ENCODE measurements at places on chromosomes 5 and 9.

- no peak for DNase-seq
- no peak within 1 kb of the TSS for H3K27ac ChIP-seq
- no peaks in the 10 kb centered on the region for H3K36me3 ChIP-seq
These were observed at the start of gene GABBR2 for GRCh38 chr9:98708933-98709911. Gene GABBR2, minus strand, starts transcription at chr9:98708935. Its CDS starts 198 bp downstream, at chr9:98708737.

DNA sequence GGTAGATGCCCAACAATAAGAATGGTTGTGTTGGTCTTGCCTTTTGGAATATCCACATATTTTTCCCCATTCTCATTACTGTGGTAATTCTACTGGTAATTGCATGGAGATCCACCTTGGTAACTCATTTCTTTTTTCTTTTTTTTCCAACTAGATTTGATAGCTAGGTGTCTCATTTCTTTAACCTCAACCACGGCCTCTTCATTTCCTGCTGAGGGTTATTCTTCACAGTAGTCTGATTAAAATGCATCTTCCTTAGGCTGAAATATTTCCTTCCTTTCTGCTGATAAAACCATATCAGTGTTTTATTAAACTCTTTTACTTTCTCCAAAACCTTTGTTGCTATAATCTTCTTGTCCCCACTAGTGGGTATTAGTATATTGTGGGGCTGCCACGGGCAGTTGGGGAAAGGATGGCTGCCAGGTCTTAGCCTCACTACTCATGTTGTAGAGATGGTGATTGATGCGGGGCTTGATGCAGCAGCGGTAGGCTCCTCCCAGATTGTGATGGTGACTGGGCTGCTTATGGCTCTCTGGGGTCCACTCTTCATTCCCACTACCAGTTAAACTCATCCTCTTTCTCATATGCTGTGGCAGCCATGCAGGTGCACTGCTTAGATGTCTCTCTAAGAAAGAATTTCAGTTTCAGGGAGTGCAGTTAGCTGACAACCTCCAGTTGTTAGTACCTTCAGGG, 35.9 kb downstream of the KIF2A start:
- H3K4me3 ChIP-seq = no peak overlapping the region
- no peaks in the 10 kb centered on the region for H3K27me3 ChIP-seq
- H3K36me3 ChIP-seq = no peaks in the 10 kb centered on the region
- H3K4me1 ChIP-seq = no peaks in the 10 kb centered on the region

GRCh38 chr9:596703-597102, 244.8 kb upstream of the DMRT1 start:
- no peaks in the 10 kb centered on the region for H3K27me3 ChIP-seq
- no peaks in the 10 kb centered on the region for H3K36me3 ChIP-seq
- DNase-seq = no peak
- H3K4me3 ChIP-seq = no peak overlapping the region

GRCh38 chr9:7085357-7085756, 327.6 kb downstream of the KDM4C start:
- no peaks in the 10 kb centered on the region for H3K27me3 ChIP-seq
- no peak overlapping the region for H3K27ac ChIP-seq
- H3K4me3 ChIP-seq = no peak overlapping the region
- H3K36me3 ChIP-seq = no peaks in the 10 kb centered on the region

- no peaks in the 10 kb centered on the region for H3K36me3 ChIP-seq
- H3K4me1 ChIP-seq = no peaks in the 10 kb centered on the region
- H3K27ac ChIP-seq = no peak overlapping the region
These were observed 11.1 kb downstream of the LCP2 start for GRCh38 chr5:170286386-170286925.

DNA sequence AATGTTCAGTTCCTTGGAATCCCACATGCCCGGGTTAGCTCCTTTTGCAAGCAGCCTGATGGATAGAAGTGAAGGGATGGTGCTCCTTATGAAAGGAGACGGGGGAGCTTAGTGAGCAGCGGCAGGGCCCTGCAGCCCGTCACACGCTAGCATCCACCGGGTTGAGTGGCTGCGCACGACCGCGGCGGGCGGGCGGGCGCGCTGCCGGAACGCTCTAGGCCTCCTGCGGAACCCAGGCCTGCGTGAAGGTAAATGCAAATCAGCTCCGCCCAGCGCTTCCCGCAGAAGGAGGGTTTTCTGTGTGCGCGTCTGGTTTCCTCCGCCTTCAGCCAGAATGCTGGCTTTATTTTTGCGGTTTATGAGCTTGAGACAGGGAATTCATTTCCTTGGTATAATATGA, 19.8 kb downstream of the IL12B start:
- H3K36me3 ChIP-seq = no peaks in the 10 kb centered on the region
- H3K27me3 ChIP-seq = peaks cover 48% of the 10 kb centered on the region
- H3K27ac ChIP-seq = no peak overlapping the region
- DNase-seq = peak; percentile 26
- no peak overlapping the region for H3K4me3 ChIP-seq

DNA sequence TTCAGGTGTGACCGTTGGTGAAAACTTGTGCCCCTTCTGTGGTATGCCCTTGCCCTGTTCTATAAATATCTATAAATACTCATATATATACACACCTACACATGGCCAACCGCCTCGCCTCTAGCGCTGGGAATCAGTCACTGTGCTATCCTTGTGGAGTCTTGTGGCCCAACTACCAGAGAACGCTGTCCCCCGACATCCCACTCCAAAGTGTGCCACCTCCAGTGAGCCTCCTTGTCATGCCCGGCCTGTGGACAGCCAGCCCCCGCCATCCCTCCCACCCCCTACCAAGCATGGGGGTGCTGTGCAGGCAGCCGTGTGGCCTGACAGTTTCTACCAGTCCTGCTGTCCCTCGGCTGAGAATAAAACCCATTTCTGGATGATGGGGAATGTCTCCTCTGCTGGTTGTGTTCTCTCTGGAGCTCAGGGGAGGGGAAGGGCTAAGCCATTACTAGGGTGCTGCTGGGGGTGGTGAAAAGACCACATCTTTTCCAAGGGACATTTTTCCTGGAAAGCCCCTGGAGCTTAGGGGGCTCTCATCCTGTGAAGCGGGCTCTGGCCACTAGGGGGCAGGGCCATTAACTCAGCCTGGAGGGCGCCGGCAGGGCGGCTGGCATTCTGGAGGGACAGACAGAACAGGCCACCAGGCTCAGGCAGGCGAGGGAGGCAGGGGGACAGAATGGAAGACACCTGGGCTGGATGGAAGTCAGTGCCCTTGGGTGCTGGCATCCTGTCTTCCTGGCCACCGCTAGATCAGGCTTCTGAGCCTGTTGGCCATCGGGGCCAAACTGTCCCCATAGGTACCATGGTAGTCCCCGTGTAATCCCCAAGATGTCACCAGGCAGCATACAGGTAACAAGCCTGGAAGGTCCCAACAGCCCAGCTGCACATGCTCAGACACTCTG, 20.7 kb downstream of the GOLGA2 start:
- H3K27me3 ChIP-seq = no peaks in the 10 kb centered on the region
- no peaks in the 10 kb centered on the region for H3K4me1 ChIP-seq
- H3K4me3 ChIP-seq = no peak overlapping the region
- peaks cover 20% of the 10 kb centered on the region for H3K36me3 ChIP-seq
- DNase-seq = peak; percentile 88

GRCh38 chr9:112532427-112532826, 45.8 kb downstream of the KIAA1958 start:
- no peak for DNase-seq
- H3K27ac ChIP-seq = no peak overlapping the region
- H3K36me3 ChIP-seq = peaks cover 2% of the 10 kb centered on the region
- H3K27me3 ChIP-seq = no peaks in the 10 kb centered on the region
- H3K4me3 ChIP-seq = no peak overlapping the region

DNA sequence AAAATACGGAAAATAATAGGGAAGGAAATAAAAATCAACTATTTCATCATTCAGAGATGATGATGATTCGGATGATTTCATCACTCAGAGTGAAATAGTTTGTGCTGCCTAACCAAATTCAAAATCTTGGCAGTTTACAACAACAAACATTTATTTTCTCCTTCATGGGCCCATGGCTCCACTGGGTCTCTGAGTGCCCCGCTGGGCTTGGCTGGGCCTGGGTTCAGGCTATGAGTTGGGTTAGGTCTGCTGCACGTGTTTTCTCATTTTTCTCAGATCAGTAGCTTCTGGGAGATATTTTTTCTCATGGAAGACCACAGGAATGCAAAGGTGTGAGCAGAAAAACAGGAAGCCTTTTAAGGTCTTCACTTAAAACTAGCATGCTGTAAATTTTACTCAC, 24.0 kb upstream of the F2RL1 start:
- no peaks in the 10 kb centered on the region for H3K4me1 ChIP-seq
- no peaks in the 10 kb centered on the region for H3K36me3 ChIP-seq
- no peak for DNase-seq
- no peak overlapping the region for H3K4me3 ChIP-seq

DNA sequence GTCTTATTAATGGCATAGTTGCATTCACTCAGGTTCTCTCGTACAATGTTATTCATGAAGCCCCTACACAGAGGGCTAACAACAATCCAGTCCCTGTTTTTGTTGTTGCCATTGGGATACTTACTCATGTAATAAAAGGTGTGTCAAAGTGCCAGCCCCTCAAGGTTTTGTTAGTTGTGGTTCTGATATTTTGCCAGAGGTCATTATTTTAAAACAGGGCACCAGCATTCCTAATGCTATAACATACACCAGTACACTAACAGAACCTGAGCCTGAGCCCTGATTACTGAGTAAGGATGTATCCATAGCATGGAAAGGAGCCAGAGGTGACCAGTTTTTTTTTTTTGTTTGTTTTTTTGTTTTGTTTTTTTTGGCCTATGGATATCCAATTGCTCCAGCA, 50.2 kb downstream of the SMC2 start:
- no peak overlapping the region for H3K27ac ChIP-seq
- H3K27me3 ChIP-seq = no peaks in the 10 kb centered on the region
- no peak overlapping the region for H3K4me3 ChIP-seq
- H3K4me1 ChIP-seq = no peaks in the 10 kb centered on the region
- peaks cover 2% of the 10 kb centered on the region for H3K36me3 ChIP-seq
- DNase-seq = no peak

DNA sequence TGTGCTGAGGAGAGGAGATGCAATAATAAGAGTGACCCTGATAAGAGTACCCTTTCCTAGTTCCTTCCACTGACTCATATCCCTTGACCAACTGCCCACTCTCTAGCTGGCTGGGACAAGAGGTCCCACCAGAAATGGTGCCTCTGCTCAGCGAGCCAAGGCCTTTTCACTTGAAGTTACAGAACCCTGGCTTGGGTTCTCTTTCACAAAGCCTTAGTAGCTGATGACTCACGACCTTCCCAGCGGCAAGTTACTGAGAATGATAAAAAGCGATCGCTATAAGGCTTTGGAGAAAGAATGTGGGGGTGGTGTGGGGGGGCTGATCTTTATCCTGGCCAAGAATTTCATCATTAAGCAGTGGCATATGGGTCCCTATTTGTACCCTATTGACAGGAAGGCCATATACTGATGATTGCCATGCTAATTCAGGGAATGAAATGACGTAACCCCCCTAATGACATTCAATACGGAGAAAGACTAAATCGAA, 90.3 kb downstream of the FBXO38 start:
- no peaks in the 10 kb centered on the region for H3K27me3 ChIP-seq
- H3K4me1 ChIP-seq = peaks cover 6% of the 10 kb centered on the region
- H3K4me3 ChIP-seq = no peak overlapping the region
- H3K27ac ChIP-seq = no peak overlapping the region
- peak; percentile 83 for DNase-seq

DNA sequence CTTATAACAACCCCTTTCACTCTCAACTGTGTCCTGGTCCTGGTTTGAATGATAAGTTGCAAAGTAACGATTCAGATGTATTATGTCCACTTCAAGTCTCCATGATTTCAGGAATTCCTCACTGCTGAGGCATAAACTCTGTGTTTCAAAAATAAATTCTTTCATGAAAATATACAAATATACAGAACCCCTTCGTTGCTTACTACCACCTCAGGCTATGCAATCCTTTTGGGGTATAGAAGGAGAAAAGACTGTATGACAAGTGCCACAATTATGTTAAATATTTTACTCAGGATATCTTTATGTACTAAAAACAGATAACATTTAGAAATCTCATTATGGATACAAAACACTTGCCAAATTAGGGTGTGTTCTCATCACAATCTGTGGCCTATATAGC, 190.7 kb downstream of the KCTD16 start:
- H3K27me3 ChIP-seq = peaks cover 32% of the 10 kb centered on the region
- H3K36me3 ChIP-seq = no peaks in the 10 kb centered on the region
- DNase-seq = no peak
- no peak overlapping the region for H3K4me3 ChIP-seq
- peaks cover 3% of the 10 kb centered on the region for H3K4me1 ChIP-seq

- H3K27ac ChIP-seq = peak overlapping the region; percentile 22
- peaks cover 22% of the 10 kb centered on the region for H3K36me3 ChIP-seq
- no peaks in the 10 kb centered on the region for H3K27me3 ChIP-seq
These were observed 502 bp downstream of the NSD1 start for GRCh38 chr5:177133853-177134696.

GRCh38 chr5:110686270-110686669, 40.2 kb downstream of the TMEM232 start:
- no peak overlapping the region for H3K4me3 ChIP-seq
- no peaks in the 10 kb centered on the region for H3K4me1 ChIP-seq
- DNase-seq = no peak
- H3K27ac ChIP-seq = no peak overlapping the region
- no peaks in the 10 kb centered on the region for H3K27me3 ChIP-seq

- no peak overlapping the region for H3K27ac ChIP-seq
- H3K4me3 ChIP-seq = no peak overlapping the region
- peaks cover 4% of the 10 kb centered on the region for H3K4me1 ChIP-seq
- H3K36me3 ChIP-seq = no peaks in the 10 kb centered on the region
- H3K27me3 ChIP-seq = no peaks in the 10 kb centered on the region
- DNase-seq = no peak
These were observed 219.0 kb downstream of the ZNF608 start for GRCh38 chr5:124527220-124527991.

DNA sequence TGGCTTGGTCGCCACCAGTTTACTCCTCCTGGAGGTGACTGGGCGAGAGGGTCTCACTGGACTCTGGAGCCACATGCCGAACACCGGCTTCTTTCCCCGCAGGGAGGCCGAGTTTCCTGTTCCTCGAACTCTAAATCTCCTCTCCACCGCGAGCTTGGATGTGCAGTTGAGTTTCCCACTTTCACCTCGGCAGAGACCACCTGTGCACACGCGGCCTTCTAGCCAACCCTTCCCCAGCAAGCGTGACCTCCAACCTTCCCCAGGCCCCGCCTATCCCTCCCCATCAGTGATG, 380.1 kb downstream of the IRX2 start:
- no peak overlapping the region for H3K27ac ChIP-seq
- no peak for DNase-seq
- no peaks in the 10 kb centered on the region for H3K4me1 ChIP-seq
- H3K36me3 ChIP-seq = no peaks in the 10 kb centered on the region
- no peak overlapping the region for H3K4me3 ChIP-seq

DNA sequence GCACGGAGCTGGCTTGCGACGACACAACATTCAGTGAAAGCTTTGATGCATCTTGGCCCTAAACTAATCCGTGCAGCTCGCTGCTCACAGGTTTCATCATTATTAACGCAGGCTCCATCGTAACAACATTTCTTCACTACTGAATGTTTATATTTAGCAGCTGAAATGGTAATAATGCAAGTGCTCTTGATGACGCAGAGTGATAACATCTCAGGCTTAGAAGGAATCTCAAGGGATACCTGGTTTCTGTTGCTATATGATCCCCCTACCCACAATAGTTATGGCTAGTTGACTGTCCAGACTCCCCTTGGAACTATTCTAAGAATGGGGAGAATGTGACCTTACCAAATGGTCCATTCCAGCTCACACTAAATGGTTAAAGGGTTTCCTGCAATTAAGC, 36.2 kb downstream of the C5 start:
- no peak overlapping the region for H3K4me3 ChIP-seq
- H3K4me1 ChIP-seq = no peaks in the 10 kb centered on the region
- H3K27ac ChIP-seq = no peak overlapping the region
- no peaks in the 10 kb centered on the region for H3K36me3 ChIP-seq
- DNase-seq = no peak

GRCh38 chr5:127699416-127699815, 3.8 kb upstream of the CCDC192 start:
- H3K4me1 ChIP-seq = no peaks in the 10 kb centered on the region
- no peak for DNase-seq
- H3K36me3 ChIP-seq = no peaks in the 10 kb centered on the region
- H3K4me3 ChIP-seq = no peak overlapping the region

All from cardiac muscle cell (in vitro differentiated cells and primary cell).